NCI-H2081 treated with DMSO at 0.1 percent for 48 hours (cell line): ENCODE measurements at places on chromosomes 4 and X.

- DNase-seq, result no peak
Measured at GRCh38 chr4:61630548-61630947, 430.4 kb downstream of the ADGRL3 start.

DNA sequence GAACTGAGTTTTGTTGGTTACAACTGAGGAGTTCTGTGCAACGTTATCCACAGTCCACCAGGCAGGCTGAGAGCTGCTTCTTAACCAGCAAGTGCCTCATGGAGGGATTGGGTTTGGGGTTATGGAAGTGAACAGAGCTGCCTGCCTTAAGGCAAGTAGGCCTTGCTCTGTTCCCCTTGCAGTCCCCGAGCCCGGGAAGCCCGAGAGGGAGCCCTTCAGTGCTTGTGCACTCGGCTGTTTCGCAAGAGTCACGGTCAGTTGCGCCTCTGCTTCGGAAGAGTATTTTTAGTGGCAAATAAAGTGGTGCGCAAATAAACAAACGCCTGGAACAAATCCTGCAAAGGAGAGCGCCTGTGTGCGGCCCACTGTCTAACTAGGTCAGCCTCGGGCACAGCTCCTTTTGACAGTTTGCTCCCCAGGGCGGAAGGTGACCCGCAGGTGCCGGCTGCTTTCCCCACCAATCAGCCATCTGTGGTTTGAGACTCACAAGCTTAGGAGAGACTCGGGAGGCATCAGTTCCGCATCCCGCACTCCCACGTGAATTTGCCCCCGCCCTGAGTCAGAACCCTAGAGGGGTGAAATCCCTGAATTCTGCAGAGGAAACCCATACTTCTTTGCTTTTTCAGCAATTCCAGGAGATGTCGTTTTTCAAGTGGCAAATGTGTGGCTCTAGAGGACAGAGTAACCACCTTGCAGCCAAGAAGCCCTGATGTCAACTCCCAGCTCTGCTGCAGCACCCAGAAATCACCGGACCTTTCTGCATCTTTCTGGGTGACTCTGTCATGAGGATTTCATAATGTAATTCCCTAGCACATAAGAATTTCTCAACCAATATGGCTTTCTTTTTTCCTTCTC is 56.8 kb downstream of the LGI2 start:
- no peak for DNase-seq

- no peak for DNase-seq
Measured at GRCh38 chr4:172777729-172778431, 390.7 kb upstream of the GALNT7 start.

- no peak for DNase-seq
Measured at GRCh38 chr4:147509386-147509785, 28.5 kb downstream of the EDNRA start.

DNA sequence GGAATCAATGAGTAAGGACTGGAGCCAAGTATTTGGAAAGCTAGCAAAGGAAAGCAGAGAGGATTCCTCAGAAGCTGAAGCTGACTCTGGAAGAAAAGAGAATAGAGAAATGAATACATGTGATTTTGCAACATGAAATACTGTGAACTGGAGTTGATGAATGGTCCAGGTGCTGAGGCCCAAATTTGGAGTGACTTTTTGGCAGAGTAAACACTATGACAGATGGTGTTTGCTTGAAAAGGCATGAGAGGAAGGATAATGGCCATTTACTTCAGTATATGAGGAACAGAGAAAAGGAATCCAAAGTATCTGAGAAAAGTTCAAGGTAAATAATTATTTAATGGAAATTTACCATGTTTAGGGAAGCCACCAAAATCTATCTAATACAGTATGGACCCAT is 236.7 kb downstream of the SLITRK2 start:
- no peak for DNase-seq

DNA sequence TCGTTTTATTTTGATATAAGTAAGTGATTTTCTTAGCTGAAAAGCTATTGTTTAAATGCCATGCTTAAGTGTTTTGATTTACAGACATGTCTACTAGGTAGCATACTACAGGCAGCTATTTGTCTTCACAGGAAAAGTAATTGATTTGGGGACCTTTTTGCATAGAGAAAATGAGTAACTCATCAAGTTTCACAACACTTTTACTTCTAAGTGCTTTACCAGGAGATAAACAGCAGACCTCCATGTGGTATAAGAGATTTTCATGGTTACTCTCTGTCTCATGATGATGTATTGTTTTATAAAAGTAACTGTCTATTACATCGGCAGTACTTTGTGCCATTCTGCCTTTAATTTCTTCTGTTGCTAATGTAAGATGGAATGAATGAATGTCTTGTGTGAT is 28.7 kb downstream of the RBPJ start:
- no peak for DNase-seq
